ENCODE measurements at places on chromosomes 4 and X.

- DNase-seq = no peak
These were observed 501.0 kb downstream of the PPARGC1A start for GRCh38 chr4:23388699-23389395.

GRCh38 chr4:88447371-88448095, 9.4 kb upstream of the HERC5 start:
- DNase-seq = no peak

GRCh38 chrX:68762766-68763165, 66.1 kb upstream of the EFNB1 start:
- no peak for DNase-seq

DNA sequence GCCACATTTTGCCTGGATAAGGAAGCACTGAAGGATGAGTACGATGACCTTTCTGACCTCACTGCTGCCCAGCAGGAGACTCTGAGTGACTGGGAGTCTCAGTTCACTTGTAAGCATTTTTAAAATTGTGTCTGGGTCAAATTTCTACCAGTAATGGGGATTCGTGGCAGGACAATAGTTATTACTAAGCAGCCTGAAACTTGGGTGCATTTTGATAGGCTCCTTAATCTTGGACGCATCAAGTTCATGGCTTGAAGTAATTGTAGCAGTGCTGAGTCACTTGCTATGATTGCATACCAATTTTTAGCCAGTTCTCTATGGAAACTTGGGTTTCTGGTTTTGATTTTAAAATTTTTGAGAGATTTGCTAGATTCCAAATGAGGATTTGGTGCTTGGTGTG, 4.3 kb downstream of the PGRMC1 start:
- DNase-seq = no peak

- no peak for DNase-seq
These were observed 35.9 kb upstream of the PAPSS1 start for GRCh38 chr4:107755841-107756356.

DNA sequence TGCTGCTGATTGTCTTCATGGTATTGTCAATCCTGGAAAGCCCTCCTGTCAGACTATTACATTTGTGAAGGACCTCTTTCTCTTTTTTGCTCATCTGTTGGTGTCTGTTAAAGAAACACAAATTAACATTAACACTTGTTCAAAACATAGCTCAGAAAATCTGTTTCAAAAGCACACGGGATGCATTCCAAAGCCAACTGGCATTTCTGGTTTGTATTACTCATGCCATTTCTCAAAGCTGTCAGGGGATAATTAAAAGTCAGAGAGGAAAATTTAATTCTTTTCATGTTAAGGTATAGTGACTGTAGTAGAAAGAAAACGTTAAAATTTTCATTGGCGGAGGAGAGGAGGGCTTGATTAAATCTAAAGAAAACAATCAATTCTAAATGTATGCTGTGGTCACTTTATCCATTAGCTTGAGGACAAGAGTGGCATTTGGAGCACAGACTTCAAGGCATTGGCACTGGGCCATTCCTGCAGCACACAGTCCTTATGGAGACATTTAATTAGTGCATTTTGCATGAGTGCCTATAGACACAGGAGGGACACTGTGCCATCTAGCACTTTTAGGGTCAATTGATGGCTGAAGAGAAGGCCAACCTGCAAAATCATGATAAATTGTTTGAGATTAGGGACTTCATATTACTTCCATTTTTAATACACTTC, 21.2 kb upstream of the GLRA2 start:
- DNase-seq = no peak

DNA sequence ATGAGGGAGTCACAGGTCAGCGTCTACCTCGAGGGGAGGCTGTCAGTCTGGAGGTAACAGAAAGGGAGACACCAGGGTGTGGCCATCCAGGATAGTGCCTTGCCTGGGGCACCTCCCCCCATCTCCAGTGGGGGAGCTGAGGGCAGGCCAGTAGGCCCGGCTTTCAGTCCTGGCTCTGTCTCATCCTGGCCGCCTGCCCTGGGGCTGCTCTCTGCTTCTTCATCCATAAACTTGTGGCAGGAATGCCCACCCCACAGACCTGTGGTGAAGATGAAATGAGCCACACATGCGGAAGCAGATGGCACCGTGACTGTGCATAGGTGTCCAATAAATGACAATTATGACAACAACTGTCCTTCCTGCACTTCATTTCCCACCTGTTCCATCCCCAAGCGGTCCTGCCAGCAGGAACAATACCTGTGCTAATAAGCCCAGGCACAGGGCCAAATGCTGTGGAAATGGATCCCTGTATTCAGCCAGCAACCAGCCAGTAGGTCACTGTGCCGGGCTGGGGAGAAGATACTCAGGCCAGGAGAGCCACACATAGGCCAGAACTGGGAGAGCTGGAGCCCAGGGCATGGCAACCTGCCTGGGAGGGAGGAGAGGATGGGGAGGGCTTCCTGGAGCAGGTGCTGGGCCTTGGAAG, 30.2 kb downstream of the TRO start:
- no peak for DNase-seq

DNA sequence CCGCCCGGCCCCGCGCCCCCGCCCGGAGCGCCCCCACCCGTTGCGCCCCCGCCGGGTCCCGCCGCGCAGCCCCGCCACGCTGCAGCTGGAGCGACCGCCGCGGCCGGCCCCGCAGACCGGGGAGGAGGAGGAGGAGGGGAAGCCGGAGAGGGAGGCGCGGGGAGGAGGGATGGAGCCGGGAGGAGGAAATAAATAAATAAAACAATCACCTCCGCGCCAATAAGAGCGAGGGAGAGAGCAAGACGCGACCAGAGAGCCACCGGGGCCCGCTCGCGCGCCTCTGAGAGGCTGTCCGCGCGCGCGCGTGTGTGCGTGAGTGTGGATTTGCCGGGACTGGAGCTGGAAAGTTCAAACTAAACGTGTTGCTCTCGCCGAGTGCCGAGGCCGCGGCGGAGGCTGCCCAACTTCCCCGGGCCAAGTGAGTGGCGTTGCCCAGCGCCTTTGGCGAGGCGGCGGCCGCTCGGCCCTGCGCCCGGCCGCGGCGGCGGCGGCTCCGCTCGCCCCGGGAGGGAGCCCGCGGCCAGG, 2184.4 kb upstream of the TENM3 start:
- DNase-seq = no peak

DNA sequence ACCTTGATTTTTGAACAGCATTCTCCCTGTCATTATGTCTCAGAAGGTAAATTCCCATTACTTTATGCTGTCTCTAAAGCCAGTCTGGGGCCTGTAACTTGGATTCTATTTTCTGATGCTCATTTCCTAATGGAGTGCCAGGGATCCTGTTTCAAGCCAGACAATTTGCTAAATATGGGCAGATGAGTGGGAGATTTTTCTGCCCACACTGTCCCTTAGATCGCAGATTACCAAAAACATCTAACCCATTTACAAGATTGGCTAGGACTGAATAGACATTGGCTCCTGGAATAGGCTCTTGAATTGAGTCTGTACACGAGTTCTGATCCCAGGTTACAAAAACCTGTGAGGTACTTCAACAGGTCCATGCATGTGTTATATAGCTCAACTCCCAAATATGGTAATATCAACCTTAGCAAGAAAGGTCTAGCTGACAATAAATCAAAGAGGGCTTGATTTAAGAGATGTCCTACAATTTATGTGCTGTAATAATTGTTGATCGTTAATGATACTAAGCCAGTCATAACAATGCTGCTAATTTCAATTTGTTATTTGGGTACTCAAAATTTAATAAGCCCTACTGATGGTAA, 5.7 kb downstream of the GPC3 start:
- DNase-seq = no peak

DNA sequence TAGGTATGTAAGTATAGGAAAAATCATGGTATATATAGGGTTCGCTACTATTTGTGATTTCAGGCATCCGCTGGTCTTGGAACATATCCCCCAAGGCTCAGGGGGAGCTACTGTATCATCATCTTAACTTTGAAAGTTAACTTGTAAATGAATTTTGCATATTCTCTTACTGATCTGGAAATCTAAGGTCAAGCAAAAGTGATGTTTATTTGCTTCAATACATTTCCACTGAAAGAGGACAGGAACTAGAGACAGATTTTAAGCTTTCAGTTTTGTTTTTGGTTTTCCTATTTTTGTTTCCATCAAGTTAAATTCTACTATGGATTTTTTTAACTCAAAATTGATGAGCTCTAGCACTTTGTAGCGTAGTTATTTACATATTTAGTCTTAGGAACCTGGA, 56.2 kb downstream of the NAF1 start:
- no peak for DNase-seq

DNA sequence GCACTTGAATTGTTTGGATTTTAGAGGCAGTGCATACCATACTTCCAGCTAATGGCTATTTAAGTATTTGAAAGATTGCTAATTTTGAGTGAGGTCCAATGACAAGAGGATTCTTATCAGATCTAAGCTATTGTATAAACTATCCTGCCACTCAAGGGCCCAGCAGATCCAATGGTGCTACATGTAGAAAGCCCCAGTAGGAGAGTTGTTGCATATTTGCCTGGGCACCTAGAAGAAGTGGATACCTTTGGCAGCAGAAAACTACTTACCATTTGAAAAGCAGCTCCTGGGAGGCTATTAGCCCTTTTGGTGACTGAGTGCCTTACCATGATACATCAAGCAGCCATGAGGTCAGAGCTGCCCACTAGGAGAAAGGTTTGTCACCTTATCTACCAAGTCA, 447.3 kb downstream of the C4orf33 start:
- DNase-seq = no peak

DNA sequence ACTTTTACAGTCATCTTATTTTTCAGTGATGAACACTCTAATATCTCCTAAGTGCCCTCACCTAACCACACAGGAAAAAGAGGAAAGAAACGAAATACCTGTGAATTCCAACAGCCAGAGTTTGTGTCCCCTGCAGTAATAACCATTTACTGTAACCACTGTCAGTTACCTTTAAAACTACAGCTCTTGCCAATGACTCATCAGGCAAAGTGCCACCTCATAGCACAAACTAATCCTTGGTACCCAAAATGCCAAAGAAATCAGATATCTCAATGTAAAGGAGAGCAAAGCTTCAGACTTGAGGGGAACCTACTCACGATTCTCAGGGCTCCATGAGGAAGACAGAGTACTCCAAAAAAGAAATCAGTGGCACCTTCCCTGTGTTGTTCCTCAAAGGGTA, 146.5 kb downstream of the NDST3 start:
- no peak for DNase-seq

DNA sequence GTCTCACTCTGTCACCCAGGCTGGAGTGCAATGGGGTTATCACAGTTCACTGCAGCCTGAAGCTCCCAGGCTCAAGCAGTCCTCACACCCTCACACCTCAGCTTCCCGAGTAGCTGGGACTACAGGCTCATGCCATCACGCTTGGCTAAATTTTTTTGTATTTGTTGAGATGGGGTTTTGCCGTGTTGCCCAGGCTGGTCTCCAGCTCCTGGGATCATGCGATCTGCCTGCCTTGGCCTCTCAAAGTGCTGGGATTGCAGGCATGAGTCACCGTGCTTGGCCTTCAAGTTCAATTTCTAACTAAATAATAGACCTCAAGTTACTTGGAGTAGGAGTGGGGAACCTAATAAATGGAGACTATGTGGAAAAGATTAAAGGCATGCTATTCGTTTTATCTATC, 48.9 kb downstream of the MND1 start:
- DNase-seq = no peak

DNA sequence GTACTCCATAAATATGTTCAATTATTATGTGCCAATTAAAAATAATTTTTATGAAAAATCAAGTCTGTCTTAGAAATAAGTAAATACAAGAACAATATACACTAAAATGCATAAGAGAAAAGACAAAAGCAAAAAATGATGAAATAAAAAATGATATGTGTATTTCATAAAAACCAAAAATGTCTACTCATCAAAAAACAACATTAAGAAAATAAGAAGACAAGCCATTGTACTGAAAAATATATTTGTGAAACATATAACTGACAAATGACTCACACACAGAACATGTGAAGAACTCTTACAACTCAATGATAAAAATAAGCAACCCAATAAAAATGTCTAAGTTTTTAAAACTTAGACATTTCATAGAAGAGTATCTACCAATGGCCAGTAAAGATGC, 34.1 kb upstream of the ENOX2 start:
- DNase-seq = no peak

DNA sequence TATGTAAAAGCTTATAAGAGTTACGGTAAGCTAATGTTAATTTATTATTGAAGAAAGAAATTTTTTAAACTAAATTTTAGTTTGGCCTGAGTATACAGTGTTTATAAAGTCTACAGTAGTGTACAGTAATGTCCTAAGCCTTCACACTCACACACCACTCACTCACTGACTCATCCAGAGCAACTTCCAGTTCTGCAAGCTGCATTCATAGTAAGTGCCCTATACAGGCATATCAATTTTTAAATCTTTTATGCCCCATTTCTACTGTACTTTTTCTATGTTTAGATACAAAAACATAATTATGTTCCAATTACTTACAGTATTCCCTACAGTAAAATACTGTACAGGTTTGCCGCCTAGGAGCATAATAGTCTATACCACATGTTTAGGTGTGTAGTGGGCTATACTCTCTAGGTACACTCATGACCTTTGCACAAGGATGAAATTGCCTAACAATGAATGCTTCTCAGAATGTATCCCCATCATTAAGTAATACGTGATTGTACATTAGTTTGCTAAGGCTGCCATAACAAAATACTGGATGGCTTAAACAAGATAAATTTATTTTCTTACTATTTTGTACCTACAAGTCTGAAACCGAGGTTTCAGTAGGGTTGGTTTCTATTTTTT, 333.8 kb upstream of the PCDH7 start:
- no peak for DNase-seq

GRCh38 chrX:39456894-39457604, 640.7 kb downstream of the BCOR start:
- DNase-seq = no peak

GRCh38 chr4:82275431-82276331, 98.1 kb downstream of the HNRNPD start:
- DNase-seq = no peak

DNA sequence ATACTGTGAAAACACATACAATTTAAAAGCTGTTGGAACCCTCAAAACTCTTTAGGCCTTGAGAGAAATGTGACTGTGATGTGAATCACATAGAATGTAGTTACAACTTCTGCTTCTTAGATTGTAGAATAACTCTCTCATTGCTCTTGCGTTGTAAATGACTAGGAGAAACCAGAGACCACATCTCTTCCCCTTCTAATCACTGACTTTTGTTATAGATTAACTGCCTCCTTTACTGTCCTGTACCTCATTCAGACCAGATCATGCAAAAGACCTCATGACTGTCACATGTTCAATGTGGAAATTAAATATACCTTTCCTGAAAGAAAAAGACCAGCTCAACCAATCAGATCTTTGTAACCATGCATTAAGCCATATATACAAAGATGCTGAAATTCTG, 43.2 kb upstream of the NEIL3 start:
- DNase-seq = no peak

- no peak for DNase-seq
These were observed 9.8 kb downstream of the DGKQ start for GRCh38 chr4:963276-964225.

GRCh38 chrX:578531-578930, 52.1 kb upstream of the SHOX start:
- no peak for DNase-seq

- DNase-seq = peak; percentile 60
These were observed 8.1 kb upstream of the GSX2 start for GRCh38 chr4:54091637-54092404.

All from stimulated activated CD8-positive, alpha-beta memory T cell treated with anti-CD3 and anti-CD28 coated beads, Interleukin-4, amount 100 ng/mL, for 24 hours (primary cell).